Fibroblast of mammary gland (primary cell): ENCODE measurements at places on chromosomes 3 and 15.

- DNase-seq = peak; percentile 55
Measured at GRCh38 chr15:74320352-74321247, 46.8 kb downstream of the CYP11A1 start.

DNA sequence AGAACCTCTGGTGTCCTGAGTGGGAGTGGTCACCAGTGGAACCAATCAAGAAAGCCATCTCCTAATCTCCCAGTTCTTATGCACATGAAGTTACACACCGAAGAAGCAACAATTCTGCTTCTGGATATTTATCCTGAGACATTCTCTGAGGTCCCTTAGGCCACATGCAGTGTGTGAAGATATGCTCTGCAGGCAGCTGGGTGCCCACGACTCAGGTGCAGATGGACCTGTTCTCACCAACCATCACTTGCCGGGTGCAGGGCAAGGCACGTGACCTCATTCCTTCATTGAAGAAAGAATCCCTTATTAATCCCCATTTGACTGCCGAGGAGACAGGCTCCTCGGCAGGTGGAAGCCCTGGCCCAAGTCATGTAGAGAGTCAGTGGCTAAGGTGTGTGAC is 79.8 kb downstream of the WNT7A start:
- DNase-seq = no peak

DNA sequence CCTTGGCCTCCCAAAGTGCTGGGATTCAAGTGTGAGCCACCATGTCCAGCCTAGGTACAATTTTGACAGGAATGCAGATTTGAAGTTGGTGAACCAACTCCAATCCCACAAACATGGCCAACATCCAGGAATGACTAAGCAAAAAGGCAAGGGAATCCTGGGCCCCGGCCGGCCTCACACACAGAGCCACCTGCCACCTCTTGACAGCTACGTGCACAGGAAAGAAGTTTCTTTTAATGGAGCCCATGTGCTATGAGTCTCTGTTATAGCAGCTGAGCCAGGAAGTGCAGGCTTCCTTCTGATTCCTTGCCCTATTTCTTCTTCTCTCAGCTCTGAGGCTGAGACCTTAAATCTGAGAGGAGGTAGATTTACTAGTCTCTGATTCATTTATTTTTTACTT is 8.8 kb downstream of the TMEM40 start:
- DNase-seq = peak; percentile 83

- DNase-seq = no peak
Measured at GRCh38 chr3:53239800-53240199, 16.0 kb downstream of the TKT start.

DNA sequence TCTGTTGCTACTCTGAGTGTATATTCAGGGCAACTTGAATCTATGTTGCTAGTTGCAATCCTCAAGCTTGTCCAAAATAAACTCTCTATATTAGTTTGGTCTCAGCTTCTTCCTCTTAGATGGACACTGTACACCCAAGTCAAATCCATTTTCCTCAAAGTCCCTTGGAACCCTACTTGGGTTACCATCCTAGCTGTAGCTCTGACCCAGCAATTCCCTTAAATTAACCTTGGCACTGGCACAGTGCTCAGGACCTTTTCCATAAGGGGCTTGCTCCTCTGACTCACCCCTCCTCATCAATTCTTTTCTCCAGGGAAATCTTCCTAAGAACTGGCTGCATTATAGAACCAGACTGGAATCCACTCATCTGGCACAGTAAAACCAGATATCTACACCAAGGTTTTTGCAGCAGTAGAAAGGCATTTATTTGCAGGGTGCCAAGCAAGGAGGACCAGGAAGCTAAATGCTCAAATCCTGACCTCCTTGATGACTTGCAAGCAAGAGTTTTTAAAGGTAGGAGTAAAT is 44.9 kb upstream of the B3GALNT1 start:
- DNase-seq = peak; percentile 78

GRCh38 chr15:38084289-38084688 is 149.8 kb downstream of the TMCO5A start:
- DNase-seq = peak; percentile 65

GRCh38 chr3:30628901-30629590 is 22.6 kb downstream of the TGFBR2 start:
- DNase-seq = no peak

DNA sequence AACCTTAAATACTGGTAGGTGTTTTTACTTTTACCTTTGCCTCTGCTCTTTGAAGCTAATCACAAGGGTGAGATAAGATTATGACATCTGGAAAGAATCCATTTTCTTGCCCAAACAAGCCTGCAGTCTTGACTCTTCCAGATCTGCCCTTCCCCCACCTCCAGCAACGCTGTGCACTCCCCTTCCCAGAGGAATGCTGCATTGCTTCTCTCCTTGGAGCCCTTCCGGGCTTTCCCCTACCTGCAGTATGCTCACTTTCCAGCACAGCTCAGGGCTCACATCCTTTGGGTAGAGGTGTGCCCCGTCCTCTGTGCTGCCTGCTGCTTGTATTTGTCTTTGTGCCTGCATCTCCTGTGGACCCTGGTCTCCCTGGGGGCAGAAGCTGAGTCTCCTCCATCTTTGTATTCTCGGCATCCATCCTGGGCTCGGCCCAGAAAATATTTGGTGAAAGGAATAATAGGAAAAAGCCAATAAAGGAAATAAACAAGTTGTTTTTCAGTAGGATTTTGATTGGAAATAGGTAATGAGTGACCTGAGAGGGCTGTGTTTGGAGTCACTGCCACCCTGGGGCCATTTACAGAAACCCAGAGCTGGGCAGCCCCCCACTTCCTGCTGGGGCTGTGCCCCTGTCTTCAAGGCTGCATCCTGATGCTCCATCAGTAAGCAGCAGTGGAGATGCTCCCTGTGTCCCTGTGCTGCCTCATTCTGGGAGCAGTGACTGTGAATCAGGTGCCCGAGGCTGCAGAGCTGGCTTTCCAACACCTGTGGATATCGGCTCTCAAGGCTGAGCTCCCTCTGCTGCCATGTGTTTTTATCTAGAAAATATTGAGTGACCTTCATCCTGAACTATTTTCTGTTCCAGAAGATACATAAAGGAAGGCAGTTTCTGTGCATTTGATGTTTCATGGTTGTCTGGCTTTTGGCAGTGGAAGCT is 117.5 kb downstream of the EEFSEC start:
- no peak for DNase-seq

DNA sequence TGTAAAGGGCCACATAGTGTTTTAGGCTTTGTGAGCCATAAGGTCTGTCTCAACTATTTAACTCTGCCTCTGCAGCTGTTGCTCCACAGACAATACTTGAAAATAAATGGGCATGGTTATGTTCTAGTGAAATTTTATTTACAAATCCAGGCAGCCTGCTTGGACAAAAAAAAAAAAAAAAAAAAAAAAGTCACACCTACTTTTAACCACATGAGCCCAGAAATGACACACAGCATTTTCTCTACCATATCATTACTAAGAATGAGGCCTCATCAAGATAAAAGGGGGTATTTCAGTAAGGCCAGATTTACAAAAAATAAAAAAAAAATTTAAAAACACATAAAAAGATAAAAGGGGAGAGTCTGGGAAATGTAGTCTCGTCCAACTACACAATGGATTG is 1.7 kb upstream of the NGLY1 start:
- no peak for DNase-seq

DNA sequence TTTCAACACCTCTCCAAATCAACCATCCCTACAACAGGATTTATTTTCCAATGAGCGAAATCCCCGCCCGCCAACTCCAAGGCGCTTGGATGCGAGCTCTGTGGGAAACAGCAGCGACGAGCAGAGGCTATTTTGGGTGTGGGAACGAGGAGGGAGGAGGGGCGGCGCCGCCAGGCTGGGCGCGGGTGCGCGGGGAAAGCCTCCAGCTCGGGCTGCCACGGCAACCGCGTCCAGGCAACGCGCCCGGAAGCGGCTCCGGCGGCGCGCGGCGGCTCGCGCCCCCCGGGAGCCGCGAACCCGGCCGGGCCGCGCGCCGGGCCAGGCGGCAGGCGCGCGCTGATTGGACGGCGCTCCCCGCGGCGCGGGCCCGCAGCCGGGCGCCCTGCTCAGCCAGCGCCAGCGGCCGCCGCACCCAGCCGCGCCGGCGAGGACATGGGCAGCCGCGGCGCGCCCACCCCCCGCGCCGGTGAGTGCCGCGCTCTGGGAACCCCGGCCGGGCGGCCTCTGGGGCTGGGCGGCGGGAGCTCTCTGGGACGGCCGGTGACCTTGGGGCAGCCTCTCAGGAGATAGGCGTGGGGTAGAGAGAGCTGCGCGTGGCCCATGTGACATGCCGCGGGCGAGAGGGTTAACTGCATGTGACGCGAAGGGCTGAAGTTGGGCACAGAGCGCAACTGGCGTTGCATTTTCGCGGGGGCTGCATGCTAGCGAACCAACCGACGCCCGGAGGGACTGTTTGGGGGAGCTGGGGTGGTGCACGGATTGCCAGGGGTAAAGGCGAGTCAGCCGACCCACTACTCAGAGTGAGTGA is at the start of gene FAM81A:
Gene FAM81A, plus strand, starts transcription at position 370 of the 808 bp plus-strand sequence. CDS start 20,441 bp downstream, outside the sequence.
- DNase-seq = peak; percentile 64

DNA sequence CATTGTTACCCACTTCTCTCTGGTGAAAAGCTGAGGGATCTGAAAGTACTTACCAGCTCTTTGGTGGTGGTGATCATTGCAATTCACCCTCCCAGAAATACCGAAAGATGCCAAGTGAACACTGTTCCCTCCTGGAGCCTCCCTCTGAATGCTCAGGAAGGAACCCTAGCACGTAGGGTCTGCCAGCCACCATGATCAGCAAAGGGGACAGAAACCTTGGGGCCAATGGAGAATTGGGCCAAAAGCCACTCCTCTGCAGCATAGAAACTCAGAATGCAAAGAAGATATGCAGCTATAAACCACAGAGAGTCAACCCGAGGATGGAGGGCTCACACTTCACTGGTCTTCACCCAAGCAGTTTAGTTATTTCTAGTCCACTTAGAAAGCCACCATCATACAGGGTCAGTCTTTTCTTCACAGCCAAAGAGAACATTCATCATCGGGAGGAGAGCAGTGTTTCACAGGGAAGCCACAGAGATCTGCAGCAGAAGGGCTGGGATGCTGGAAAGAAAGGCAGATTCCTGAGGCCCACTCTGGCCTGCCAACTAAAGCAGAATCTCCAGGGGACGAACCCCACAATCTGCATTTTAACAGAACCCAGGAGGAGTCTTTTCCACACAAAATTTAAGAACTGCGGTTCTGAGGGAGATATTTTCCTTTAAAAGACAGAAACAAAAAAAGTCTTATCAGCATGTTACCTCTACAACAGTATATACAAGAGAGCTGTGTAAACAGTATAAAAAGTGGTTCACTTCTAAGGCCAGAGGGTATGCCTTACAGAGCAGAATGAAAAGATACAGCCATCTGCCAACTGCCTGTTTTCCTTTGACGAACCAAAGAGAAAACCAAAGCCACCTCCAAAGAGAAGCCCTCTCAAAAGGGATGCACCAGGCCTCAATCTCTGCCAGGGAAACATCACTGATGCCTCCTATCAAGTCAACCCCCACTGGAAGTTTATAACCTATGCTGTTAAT is 11.3 kb downstream of the TBC1D2B start:
- DNase-seq = no peak

DNA sequence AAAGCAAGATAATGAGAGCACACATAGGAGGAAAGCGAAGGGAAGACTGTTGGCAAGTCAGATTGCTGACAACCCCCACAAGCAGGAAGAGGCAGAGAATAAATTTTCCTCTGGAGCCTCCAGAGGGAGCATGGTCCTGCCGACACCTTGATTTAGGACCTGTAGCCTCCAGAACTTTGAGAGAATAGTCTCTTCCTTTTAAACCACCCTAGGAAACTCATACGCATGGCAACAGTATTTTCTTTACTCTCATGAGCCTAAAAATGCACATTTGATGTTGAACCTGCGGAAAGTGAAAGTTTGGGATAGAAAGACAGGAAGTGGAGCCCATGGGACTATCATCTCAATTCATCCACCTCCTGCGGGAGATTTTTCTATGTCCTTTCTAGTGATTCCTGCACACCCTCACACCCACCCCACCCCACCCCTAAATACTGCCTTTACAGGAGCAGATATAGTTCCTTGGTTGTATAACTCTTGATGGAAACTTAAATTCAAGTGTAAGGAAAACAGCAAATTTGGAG is 116.7 kb upstream of the LPP start:
- DNase-seq = peak; percentile 67

DNA sequence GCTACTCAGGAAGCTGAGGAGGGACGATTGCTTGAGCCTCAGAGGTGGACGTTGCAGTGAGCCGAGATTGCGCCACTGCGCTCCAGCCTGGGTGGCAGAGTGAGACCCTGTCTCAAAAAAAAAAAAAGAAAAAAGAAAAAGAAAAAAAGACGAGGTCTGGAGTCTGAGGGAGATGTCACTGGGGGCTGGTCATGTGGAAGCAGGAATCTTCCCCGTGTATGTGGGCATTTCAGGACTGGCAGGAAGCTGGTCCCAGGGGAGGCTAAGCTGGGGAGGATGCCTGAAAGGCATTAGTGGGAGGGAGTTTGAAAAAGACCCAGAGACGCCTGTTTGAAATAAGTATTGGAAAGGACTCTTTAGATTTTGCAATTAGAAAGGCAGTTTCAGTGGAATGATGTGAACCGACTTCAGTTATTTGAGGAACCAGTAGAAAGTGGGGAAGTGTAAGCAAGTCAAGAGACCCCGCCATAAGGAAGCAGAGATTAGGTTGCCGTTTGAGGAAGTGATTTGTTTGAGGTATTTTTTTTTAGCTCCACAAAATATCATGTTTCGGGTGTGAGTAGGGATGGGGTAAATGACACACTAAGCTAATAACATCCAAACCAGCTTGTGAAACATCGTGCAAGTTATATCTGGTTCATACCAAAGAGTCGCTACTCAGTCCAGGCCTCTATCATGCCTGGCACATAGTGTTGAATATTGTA is 55.5 kb downstream of the ST6GAL1 start:
- DNase-seq = no peak

GRCh38 chr15:39555885-39556284 is 25.0 kb upstream of the THBS1 start:
- DNase-seq = no peak

DNA sequence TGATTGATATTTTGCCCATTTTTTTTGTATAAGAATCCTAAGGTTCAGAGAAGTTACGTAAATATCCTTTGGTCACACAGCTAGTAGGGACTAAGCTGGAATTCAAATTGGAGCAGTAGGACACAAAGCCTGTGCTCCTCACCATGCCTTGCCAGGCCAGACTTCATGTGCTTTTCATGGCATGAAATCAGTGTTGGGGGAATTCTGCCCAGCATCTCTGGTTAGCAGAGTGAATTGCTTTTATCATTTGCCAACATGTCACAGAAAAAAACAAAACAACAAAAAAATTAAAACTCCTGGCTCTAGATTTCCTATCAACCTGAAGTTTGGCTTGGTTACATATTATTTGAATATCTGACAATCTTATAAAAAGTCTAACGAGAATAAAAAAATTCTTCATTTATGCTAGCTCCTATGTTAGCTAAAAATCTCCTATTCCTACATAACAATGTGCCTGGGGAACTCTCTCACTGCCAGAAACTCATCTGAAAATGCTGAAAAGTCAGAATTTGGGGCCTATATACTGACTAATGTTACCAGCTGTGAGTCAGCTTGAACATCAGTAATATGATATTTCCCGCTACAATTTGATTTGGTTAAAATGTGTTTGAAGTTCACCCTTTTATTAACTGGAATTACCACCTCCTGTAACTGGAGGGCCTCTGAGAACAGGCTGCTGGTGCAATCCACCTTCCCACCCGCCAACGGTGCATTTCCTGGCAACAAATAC is 141.7 kb downstream of the TIGIT start:
- peak; percentile 48 for DNase-seq
